ENCODE measurements at places on chromosomes 2 and 18. TPM values are rescaled to one million over a fixed set of nuclear protein-coding genes. Genes with fewer than 3 reads are reported as not detected.

- DNase-seq, result no peak
Measured at GRCh38 chr2:231429152-231429551, 33.6 kb downstream of the B3GNT7 start.

CNGA3 gene
- total RNA-seq, result not detected

HAAO gene
- total RNA-seq, result 3.5 TPM

- peak; percentile 88 for DNase-seq
Measured at GRCh38 chr2:190649035-190649797, at the start of gene NAB1. TSS of gene NAB1 (plus strand) at chr2:190649083. CDS start at chr2:190659177, 10,094 bp downstream.

ZNF236 gene
- total RNA-seq, result 12.8 TPM

GRCh38 chr2:188966728-188967440 lies 7.3 kb upstream of the COL3A1 start:
- no peak for DNase-seq

- no peak for DNase-seq
Measured at GRCh38 chr2:148524519-148524919, 120.0 kb upstream of the EPC2 start.

- no peak for DNase-seq
Measured at GRCh38 chr18:58662118-58662517, 9.1 kb upstream of the MALT1 start.

RSAD2 gene
- 6.0 TPM for total RNA-seq

DNA sequence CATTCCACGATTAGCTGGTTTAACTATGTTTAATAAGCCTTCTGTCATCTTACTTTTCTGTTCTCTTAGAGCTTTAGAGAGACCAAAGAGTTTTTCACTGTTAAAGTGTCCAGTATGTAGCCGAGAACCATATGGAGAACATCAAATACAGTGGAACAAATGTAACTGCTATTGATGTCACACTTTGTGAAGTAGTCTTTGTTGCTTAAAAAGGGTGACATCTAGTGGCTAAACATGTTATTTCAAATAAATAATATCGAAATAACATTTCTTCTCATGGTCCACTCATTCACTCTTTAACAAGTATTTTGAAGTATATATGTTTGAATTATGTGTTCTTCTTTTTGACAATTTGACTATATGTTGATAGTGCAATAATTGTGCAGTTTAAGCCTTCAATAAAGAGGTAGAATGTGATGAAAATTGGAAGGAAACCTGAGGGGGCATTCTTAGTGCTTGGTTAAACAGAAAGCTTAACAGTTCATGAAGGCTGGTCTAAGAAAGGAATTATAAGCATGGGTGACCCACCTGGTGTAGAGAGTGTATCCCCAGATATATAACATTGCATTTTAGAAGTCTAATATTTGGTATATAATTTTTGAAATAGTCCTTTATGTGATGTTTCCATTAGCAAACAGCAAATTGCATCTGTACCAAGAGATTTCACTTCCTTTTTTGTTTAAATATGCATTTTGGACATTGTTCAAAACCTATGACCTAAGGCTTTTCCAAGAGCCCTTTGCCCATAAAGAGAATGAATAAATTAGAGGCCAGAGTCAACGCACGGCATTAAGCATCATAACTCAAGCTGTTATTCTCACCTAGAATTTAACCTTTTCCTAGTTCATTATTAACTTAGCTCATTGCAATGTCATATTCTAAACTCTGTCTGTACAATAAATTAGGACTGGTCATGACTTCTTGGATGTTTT lies 112.1 kb downstream of the KYNU start:
- no peak for DNase-seq

DNA sequence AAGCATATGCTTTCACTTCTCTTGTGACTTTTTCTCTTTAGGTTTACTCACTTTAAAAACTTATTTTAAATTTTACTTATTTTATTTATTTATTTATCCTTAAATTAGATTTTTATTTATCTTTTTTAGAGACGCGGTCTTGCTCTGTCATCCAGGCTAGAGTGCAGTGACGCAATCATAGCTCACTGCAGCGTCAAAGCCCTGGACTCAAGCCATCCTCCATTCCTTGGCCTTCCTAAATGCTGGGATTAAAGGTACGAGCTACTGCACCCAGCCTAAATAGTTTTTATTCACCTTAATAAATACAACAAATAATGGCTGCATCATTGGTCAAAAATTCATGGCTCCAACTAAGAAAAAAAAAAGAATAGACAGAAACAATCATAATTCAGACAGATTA lies 415.7 kb upstream of the FIGN start:
- peak; percentile 42 for DNase-seq

GRCh38 chr18:48944634-48945033 lies 6.1 kb downstream of the SMAD7 start:
- DNase-seq, result peak; percentile 38

GRCh38 chr2:6181926-6182325 lies 489.7 kb downstream of the SOX11 start:
- DNase-seq, result no peak

DNA sequence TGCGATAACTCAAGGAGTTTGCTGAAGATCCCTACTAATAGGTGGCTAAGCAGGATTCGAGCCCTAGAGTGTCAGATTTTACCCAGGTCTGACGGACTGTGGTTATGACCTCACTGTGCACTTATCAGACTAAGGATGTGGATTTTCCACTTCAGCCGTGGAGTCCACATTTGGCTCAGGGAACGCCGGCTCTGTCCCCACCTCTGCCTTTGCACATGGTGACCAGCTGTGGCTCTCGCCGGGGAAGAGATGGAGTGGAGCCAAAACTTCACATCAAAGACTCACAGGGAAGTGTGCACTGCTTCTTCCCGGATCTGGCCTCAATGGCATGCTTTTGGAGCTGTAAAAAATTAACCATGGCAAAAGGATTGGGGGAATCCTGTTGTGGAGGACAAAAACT lies 249.3 kb upstream of the APCDD1 start:
- peak; percentile 42 for DNase-seq

CXCR1 gene
- 0.26 TPM for total RNA-seq

GALR1 gene
- total RNA-seq, result not detected

DNA sequence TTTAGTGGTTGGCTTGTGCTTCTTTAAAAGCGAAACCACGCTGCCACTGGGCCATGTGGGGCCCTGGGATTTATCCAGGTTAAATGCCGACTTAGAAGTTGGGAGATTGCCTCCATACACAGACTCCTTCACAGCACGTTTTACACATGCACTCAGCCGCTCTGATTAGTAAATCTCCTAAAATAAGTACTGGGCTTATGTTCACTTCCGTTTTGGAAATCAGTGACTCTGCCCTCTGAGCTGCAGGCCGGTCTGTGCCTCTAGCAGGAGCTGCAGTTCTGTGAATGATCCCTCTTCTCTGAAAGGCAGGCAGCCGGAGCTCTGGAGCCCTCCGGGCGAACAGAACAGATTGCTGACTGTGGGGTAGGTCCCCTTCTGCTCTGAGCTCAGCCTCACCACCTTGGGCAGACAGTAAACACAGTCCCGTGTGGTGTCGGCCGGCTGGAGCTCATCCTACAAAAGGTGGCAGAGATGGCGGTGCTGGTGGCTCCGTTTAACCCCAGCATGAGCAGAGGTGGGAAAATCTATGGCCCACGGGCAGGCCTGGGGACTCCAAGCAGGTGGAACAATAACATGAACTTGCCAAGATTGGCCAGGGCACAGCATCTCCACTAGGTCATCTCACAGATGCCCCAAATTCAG lies 9.8 kb upstream of the RAB17 start:
- peak; percentile 74 for DNase-seq

DNA sequence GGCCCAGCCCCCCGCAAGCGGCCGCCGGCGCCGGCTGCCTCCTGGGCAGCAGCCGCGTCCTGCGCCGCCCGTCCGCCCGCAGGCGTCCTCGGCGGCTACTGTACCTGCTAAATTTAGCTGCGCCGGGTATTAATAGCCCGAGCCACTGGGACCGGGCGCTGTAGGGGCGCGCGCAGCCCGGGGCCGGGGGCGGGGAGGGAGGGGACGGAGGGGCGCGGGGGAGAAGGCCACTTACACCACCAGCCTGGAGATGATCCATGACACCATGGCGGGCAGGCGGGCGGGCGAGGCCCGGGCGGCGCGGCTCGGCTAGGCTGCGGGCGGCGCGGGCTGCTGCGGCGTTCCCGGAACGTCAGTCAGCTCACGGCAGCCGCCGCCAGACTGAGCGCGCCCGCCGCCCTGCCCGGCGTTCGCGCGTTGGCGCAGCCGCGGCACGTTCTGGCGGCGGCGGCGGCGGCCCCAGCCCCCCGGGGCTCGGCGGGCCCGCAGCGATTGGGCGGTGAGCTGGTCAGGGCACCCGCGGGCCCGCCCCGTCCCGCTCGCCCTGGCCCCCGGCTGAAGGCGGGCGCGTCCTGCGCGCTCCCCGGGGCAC lies at the start of gene REEP1:
REEP1 (minus strand) TSS at position 383 of the 592 bp plus-strand sequence; CDS start at position 267, 116 bp downstream.
- DNase-seq, result peak; percentile 71

GRCh38 chr2:210445116-210445707 lies 31.3 kb downstream of the LANCL1 start:
- no peak for DNase-seq

GRCh38 chr2:223619486-223620129 lies 17.4 kb upstream of the SCG2 start:
- DNase-seq, result no peak

VIT gene
- 13.6 TPM for total RNA-seq

GRCh38 chr2:217972037-217972436 lies 30.8 kb downstream of the TNS1 start:
- no peak for DNase-seq

SLC5A7 gene
- 0.17 TPM for total RNA-seq

GRCh38 chr18:33870059-33870458 lies 292.0 kb downstream of the ASXL3 start:
- DNase-seq, result no peak

DNA sequence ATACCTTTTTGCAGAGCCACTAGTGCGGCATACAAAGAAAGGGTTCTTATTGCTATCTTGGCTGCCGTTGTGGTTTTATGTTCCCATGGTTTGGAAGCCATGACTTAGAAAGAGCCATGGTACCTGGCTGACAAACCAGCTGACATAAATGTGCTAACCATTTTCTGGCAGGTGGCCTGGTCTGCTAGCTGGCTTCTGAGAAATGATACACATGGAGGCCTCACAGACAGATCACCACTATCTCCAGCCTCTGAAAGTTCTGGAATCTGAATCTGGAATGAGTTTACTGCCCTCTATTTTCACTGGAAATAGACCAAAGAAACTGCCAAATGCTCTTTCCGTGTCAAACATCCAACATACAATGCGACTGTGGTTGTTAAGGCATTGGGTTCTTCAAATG lies 123.7 kb downstream of the QPCT start:
- peak; percentile 60 for DNase-seq
